ENCODE measurements at places on chromosomes 5 and 9. TPM values are rescaled to one million over a fixed set of nuclear protein-coding genes. Genes with fewer than 3 reads are reported as not detected.
A peak's percentile ranks its signal among the peaks of the same experiment; 100 is the strongest.

- no peak for ATAC-seq
Observed at GRCh38 chr9:27347889-27348288, 50.9 kb upstream of the EQTN start.

DNA sequence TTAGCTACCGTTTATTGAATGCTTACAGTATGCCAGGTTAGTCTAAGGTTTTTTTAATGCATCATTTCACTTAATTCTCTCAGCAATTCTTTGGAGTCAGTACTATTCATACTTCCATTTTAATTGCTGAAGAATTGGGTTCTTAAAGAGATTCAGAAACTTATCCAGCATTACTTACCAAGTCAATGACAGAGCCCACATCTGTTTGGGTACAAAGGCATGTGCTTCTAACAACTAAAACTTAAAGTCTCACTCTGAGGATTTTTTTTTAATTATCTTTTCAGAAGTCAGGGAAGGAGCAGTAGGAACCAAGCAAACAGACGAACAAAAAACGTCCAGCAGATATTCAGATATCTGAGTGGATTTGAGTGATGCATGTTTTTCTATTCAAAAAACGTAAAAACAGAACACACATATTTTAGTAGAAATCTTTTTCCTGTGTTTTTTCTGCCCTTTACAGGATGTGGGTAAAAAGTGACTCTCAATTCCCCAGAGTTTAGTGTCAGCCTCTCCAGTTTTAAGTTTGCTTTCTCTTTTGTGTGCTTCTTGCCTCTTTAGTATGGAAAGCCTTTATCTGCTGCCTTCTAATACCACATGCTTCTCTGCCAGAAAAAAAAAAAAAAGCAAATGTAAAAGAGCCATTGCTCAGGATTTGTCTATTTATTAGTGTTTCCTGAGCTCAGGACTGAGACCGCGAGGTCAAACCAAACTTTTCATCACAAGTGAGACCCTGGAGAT is 118.0 kb downstream of the PRKACG start:
- no peak for ATAC-seq

DNA sequence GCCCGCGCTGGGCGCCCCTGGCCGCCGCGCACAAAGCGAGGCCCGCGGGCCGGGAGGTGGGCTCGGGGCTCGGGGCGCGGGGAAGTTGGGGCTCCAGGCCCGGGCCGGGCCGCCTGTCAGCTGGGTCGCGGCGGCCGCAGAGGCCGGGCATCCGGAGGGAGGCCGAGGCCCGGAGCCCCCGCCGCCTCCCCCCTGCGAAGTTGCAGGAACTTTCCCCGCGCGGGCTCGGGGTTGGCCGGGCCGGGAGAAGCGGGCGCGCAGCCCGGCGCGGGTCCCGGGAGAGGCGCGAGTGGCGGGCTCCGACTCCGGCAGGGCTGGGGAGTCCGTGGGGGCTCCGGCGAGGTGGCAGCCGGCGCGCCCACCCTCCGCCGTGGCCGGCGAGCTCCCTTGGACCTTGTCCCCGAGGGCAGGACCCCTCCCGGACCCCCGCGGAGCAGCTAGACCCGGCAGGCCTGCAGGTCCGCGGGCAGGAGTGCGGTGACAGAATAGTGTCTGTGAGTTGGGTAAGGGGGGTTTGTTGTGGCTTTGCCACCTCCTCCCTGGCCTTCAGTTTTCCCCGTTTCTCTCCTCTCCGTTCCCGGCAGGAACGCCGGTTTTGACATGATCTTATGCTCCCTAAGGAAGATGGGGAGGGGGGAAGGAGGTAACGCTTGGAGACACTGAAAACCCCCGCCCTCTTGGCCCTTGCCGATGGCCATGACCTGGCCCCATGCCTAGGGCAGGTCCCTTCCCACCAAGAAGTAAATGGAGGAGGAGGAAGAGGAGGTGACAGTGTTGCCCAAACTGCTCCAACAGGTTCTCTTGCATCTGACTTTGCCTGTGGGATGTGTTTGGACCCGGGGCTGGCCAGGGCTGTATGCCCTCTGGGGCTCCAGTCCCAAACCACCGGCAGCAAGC is 942 bp downstream of the PHF2 start:
- ATAC-seq: peak; percentile 24

The BTNL3 gene
- total RNA-seq: not detected

- no peak for ATAC-seq
Observed at GRCh38 chr9:124880501-124880900, 18.6 kb downstream of the ARPC5L start.

The TMEM232 gene
- 4.6 TPM for total RNA-seq

- no peak for ATAC-seq
Observed at GRCh38 chr9:71857159-71857558, 53.8 kb downstream of the ABHD17B start.

The SLC9A3 gene
- 3.9 TPM for total RNA-seq

GRCh38 chr9:92482805-92483204 is 499 bp upstream of the ASPN start:
- ATAC-seq: no peak

The FREM1 gene
- 1.8 TPM for total RNA-seq

DNA sequence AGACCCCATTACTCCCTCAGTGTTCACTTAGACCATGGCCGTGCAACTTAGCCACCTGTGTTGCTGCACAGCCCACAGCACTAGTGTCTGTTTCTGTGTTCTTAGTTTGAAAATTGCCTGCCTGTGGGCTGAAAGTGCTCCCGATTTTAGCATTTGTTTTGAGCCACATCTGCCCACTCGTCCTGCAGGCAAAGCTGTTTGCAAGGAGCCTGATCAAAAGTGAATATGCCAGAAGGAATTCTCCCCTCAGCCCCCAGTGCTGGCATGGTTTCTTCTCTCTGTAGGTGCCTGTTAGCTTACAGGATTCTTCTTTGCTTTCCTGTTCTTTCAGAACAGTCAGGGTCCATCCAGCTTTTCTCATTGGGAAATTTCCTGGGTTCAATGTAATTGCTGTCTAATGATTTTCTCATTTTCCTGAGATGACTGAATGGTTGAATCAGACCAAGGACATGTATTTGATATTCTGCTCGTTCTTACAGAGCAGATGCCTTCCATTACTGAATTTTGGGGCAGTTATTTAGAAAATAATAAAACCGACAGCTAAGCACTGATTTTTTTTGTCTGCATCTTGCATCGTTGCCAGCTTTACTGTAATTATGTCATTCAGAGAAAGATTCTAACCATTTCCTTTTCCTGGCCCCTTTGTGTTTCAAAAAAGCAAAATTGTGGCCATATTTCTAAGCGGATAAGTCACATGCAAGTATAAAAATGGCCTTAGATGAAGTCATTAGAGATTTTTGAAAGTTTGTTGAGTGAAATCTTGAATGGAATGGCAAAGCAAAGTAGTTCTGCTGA is 111.1 kb upstream of the CKMT2 start:
- ATAC-seq: no peak

The PHF24 gene
- total RNA-seq: 0.67 TPM

The CERT1 gene
- total RNA-seq: 23.4 TPM

GRCh38 chr5:50595199-50595598 is 71.2 kb upstream of the PARP8 start:
- no peak for ATAC-seq

The ANKRD18B gene
- not detected for total RNA-seq

- ATAC-seq: no peak
Observed at GRCh38 chr5:22033066-22033465, 820.1 kb downstream of the CDH12 start.

The DBH gene
- not detected for total RNA-seq

DNA sequence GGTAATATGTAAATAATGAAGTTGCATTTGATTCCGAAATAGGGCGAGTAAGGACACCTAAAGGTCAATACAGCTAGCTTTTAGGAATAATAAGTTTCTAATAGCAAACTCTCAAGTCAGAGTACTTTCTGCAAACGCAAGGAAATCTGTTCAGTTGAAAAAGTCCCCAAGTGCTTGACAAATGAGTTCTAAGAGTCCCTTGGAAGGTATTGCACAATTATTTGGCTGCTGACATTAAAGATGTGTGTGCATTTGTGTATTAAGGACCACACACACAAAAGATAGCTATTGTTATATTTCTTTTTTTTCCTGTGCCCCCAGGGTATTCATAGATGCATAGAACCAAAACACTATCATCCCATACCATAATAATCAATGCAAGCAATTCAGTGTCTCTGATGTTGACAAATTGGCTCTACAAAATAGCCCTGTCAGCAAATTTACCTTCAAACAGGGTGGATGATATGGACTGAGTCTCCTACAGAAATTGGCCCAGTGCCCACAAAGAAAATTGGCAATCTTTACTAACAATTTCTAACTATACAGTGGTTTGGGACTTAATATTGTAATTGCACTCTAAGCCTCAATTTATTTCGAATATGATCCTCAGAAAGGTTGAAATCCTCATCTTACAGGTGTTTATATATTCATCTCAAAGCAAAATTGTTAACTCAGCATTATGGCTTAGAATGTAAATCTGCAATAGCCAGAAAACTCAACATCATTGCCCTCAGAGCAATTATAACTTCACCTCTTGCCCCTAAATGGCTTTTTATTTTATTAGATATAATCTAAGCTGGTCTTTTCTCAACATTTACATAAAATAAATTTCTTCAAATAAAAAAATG is 827.2 kb downstream of the MAT2B start:
- ATAC-seq: no peak

The SPARC gene
- total RNA-seq: 269 TPM

DNA sequence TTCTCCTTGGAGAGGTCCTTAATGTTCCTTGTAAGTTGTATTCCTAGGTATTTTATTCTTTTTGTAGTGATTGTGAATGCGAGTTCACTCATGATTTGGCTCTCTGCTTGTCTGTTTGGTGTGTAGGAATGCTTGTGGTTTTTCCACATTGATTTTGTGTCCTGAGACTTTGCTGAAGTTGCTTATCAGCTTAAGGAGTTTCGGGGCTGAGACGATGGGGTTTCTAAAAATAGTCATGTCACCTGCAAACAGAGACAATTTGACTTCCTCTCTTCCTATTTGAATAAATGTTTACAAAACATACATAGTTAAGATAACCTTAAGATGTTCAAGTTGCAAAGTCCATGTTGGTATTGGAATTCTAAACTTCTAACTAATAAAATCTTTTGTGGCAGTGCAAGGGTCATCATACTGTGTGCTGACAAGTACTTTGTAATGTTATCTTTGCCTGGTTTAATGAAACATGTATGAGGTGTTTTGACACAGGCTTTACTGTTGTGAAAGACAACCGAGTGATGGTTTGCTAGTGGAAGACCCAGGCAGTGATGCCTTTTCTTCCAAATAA is 286.2 kb downstream of the MRPS30 start:
- no peak for ATAC-seq

The SAPCD2 gene
- total RNA-seq: 0.16 TPM
